NCI-H1417 (cell line): ENCODE measurements at places on chromosomes 1 and 21.

- peak; percentile 28 for DNase-seq
These were observed 97.0 kb upstream of the COA6 start for GRCh38 chr1:234276151-234276788.

DNA sequence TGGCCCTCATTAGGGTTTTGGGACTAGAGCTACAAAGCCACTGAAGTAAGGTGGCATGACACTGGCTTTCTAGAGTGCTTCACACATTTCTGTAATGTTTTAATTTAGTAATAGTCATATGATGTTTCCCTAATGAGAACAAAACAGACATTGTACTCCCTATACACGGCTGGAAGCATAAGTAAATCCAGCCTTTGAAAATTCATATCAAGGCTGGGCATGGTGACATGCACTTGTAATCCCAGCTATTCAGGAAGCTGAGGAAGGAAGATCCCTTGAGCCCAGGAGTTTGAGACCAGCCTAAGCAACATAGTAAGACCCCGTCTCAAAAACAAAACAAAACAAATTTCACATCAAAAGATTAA is 7.4 kb downstream of the USP48 start:
- DNase-seq = no peak

GRCh38 chr1:160744199-160744851 is 5.3 kb downstream of the SLAMF7 start:
- DNase-seq = no peak

DNA sequence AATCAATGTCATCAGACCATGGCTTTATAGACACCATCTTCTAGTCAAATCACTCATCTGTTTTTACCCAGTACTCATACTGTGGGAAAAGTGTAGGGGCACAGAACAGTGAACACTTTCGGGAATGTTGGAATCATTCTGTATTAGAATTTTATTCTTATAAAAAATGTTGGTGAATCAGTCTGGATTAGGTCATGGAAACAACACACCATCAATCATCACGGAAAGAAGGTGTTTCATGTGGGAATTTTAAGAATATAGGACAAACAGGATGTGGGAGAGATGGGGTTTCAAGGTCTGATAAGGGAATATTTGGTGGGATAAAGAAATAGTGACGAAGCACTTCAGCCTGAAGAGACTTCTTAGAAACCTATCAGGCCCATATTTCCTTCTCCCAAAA is 17.3 kb downstream of the GBP1 start:
- no peak for DNase-seq

- no peak for DNase-seq
These were observed 1412.7 kb downstream of the KCNT2 start for GRCh38 chr1:195195423-195196057.

- DNase-seq = no peak
These were observed 556 bp upstream of the RYR2 start for GRCh38 chr1:237041461-237041794.

DNA sequence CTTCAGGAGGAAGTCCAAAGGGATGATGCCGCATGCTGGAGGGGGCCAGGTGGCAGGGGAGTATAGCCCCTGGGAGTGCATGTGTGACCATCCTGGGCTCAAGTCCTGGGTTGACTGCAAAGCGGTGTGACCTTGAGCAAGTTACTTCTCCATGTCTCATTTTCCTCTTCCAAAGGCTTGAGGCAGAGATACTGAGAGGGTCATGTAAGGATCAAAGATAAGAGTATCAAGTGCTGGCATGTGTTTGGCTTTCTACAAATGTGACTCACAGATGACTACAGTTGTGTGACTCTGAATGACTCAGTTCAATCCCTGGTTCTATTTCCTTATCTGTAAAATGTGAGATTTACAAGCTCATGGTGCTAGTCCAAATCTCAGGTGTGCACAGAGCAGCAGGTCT is 26.1 kb downstream of the PROK1 start:
- DNase-seq = no peak
